Stimulated activated CD4-positive, alpha-beta T cell treated with anti-CD3 and anti-CD28 coated beads, TNF-alpha, amount 100 ng/mL, for 48 hours (primary cell): ENCODE measurements at places on chromosomes 13 and 19.
A peak's percentile ranks its signal among the peaks of the same experiment; 100 is the strongest.

- DNase-seq, result peak; percentile 35
Observed at GRCh38 chr19:40466219-40466984, 399 bp upstream of the SPTBN4 start.

GRCh38 chr13:57629391-57629804 lies 2.1 kb upstream of the PCDH17 start:
- DNase-seq, result no peak

GRCh38 chr19:5881543-5882299 lies 11.4 kb upstream of the FUT5 start:
- no peak for DNase-seq

GRCh38 chr19:31297991-31298390 lies 51.2 kb downstream of the TSHZ3 start:
- DNase-seq, result no peak

- no peak for DNase-seq
Observed at GRCh38 chr19:13718733-13719132, 45.6 kb upstream of the MRI1 start.

DNA sequence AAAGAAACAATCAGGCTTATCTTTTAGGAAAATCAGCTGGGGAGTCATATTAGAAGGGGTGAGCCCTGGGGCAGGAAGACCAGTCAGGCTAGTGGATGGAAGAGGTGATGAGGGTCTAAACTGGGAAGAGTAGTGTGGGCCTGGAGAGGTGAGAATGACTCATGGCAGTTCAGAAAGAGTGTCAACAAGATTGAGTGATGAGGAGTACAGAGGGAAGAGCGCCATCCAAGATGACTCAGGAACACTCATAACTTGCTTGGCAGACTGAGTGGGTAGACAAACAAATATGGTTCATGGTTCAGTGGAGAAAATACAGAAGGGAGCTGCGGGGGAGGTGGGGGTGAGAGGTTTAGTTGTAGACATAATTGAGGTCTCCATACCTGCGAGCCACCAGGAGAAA lies 17.3 kb upstream of the CLDN10 start:
- no peak for DNase-seq

GRCh38 chr13:109816808-109817203 lies 30.4 kb upstream of the IRS2 start:
- DNase-seq, result no peak

- DNase-seq, result no peak
Observed at GRCh38 chr13:114211446-114212157, 23.1 kb upstream of the CDC16 start.

- DNase-seq, result no peak
Observed at GRCh38 chr13:30002577-30002976, 152.2 kb upstream of the UBL3 start.

DNA sequence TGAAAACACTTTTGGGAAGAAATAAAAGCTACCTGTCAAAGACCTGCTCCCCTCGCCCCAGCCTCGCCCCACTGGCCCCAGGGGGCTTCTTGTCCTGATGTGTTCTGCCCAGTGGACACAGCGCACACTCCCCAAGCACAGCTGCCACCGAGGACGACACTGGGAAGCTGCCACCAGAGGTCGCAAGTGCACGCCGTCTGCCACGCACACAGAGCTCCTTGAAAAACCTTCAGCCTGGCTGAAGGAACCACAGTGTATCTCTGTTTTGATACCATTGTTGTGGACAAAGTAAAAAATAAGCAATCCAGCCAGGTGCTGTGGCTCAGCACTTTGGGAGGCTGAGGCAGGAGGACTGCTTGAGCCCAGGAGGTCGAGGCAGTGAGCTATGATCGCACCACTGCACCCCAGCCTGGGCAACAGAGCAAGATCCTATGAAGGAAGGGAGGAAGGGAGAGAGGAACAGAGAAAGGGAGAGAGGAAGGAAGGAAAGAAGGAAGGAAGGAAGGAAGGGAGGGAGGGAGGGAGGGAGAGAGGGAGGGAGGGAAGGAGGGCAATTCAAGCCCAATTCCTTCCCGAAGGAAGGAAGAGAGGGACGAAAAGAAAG lies 57.3 kb downstream of the CEBPG start:
- peak; percentile 41 for DNase-seq

DNA sequence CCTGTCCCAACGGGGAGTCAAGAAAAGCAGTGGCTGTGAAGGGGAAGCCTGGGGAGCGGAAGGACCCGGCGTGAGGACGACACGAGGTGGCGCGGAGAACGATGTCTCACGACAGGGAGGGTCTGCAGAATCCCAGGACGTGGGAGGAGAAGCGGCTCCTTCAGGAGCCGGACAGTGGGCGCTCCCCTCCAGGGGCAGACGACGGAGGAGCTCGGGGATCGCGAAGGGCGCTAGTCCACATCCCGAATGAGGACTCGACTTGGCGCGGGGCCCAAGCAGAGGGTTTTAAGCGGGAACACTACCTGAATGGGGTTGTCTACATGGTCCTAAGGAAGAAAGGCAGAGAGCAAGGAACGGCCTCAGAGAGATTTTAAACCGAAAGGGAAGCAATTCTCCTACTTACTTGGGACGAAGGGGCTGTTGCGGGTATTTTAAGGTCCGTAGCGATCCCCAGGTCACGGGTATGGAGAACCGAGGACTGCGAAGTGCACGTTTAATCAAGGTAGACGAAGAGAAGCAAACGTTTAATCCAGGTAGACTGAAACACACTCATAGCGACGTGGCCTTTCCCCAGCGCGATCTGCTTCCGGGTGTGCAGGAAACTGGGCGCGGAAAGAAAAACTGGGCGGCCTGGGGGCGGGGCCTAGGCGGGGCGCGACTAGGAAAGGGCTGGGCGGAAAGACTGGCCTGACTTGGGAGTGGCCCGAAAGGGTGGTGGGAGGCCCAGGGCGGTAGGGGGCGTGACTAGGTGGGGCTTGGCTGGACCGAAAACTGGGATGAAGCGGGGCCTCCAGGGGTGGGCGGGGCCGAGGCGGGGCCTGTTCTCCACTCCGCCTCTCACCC lies at the start of gene ZNF841:
Gene ZNF841 (minus strand): TSS at position 594 of the 843 bp plus-strand sequence. CDS start 10,964 bp downstream, outside the sequence.
- peak; percentile 88 for DNase-seq

DNA sequence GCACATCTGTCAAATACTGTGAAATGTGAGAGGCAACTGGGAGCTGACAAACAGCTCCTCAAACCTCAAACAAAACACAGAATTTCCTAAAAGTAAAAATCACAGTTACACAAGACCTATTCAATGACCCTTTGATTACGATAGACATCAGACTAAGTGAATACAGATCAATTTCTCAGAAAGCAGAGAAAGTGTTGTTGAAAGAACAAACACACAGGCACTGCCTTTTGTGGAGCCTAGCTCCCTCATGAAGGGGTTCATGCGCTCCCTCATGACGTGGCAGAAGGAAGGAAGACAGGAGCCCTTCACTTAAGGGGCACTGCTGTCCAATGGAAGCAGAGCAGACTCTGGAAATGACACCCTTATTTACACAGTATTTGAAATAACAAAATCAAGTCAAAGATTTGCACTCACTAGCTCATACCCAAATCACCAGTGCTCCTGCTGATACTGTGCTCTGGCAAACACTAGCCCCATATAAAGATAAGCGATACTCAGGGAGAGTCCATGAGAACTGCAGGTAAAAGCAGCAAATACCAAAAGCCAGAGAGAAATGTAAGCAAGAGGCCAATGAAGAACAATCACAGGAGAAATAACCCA lies 144.9 kb downstream of the KLF12 start:
- DNase-seq, result no peak

- DNase-seq, result no peak
Observed at GRCh38 chr19:55103190-55103589, 14.2 kb downstream of the PPP1R12C start.

- no peak for DNase-seq
Observed at GRCh38 chr13:80924596-80924995, 583.7 kb upstream of the SPRY2 start.

- DNase-seq, result peak; percentile 82
Observed at GRCh38 chr19:38729653-38730469, 14.4 kb downstream of the CAPN12 start.

- DNase-seq, result no peak
Observed at GRCh38 chr13:42119041-42119440, 70.6 kb downstream of the DGKH start.

DNA sequence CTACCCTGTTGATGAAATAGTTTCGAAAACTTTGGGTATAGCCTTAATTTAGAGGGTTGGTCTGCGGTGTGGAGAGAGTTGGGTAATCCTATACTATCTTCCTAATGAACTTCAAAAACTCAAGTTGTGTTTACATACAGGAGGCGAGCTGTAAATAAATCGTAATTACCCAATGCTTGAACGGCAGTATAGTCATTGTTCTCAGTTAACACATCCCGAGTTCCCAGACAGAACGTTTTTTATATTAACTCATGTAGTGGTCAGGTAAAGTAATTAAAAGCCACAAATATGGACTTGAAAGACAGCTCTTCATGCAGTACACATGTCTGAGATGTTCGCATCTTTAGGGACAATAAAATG lies 1.5 kb downstream of the PDS5B start:
- DNase-seq, result no peak

- DNase-seq, result no peak
Observed at GRCh38 chr19:16036397-16036925, 39.8 kb upstream of the TPM4 start.

GRCh38 chr19:867301-867793 lies 7.9 kb downstream of the CFD start:
- no peak for DNase-seq

GRCh38 chr13:77430377-77430951 lies 103.6 kb upstream of the MYCBP2 start:
- no peak for DNase-seq

- DNase-seq, result no peak
Observed at GRCh38 chr13:109667807-109668291, 118.5 kb downstream of the IRS2 start.

DNA sequence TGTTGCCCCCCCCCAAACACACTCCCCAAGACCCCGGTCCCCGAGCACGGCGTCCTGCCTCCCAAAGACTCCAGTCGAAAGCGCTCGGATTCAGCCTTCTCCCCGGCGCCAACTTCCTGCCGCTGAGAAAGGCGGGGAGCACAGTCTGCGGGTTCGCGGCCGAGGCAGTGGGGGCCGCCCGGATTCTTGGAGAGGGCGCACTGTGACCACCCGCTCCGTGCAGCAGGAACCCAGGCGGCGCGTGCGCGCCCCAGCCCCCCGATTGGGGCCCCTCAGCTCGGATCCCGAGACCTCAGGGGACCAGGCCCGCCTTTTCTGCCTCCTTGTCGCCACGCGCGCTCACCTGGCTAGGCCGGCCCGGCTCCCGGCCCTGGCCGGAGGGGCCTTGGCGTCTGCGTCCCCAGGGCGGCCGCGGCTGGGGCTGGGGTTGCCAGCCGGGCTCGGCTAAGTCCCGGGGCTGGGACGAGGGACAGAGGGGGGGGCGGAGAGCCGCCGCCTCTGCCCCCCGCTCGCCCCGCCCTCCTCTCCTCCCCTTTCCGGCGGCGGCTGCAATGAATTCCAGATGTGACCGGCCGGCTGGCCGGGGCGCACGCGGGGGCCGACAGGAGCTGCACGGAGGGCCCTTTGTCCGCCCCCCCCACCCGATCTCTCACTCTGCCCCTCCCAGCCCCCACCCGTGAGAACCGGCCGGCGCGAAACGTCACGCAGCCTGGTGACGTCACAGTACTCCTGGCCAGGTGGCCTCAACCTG lies at the start of gene S1PR2:
Gene S1PR2 (minus strand): TSS at position 471 of the 751 bp plus-strand sequence. CDS start 6,426 bp downstream, outside the sequence.
- peak; percentile 36 for DNase-seq

- DNase-seq, result no peak
Observed at GRCh38 chr13:21997726-21998125, 326.9 kb downstream of the FGF9 start.

DNA sequence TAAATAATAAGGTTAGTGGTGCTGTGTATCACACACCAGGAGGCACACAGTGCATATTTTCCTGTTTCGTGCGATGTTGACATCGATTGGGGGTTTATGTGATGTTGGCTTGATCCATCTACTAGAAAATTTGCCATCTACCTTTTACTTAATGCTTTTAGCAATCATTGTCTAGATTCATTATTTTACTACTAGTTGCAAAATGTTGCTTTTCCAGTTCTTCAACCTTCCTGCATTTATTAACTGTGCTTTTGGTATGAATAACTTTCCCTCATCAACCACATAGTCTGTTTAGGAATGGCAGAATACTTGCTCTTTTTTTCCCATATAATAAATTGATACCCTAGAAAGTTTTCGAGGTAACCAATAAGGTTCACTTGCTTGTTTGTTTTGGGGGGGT lies 17.5 kb downstream of the C13orf42 start:
- DNase-seq, result no peak

- no peak for DNase-seq
Observed at GRCh38 chr13:106151056-106151699, 384.3 kb downstream of the EFNB2 start.

- no peak for DNase-seq
Observed at GRCh38 chr19:56810260-56810659, 30.3 kb downstream of the PEG3 start.

DNA sequence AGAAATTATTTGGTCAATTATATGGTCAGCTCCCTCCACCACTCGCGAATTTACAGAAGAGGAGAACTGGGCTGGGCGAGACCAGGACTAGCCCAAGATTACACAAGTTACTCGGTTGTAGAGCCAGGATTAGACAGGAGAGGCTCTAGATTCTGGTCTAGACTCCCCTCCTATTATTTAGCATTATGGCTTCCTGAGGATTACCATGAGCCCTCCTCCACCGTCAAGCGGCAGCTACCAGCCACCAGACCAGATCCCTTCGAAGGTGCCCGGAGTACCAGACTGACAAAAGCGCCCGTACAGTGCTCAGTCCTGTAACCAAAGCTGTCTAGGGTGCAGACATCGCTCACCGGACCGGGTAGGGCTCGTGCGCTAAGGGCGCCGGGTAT lies 497 bp upstream of the MLNR start:
- no peak for DNase-seq

DNA sequence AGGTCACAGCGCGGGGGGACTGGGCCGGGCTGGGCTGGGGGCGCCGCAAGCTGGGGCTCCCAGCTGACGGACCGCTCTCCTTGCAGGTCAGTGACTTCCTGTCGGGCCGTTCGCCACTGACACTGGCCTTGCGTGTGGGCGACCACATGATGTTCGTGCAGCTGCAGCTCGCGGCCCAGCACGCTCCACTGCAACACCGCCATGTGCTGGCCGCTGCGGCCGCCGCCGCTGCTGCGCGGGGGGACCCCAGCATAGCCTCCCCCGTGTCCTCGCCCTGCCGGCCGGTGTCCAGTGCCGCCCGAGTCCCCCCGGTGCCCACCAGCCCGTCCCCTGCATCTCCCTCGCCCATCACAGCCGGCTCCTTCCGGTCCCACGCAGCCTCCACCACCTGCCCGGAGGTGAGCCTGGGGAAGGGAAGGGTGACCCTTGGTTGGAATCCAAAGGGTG lies 5.7 kb downstream of the MIDN start:
- no peak for DNase-seq

GRCh38 chr19:2332341-2333026 lies 4.0 kb downstream of the SPPL2B start:
- DNase-seq, result no peak

DNA sequence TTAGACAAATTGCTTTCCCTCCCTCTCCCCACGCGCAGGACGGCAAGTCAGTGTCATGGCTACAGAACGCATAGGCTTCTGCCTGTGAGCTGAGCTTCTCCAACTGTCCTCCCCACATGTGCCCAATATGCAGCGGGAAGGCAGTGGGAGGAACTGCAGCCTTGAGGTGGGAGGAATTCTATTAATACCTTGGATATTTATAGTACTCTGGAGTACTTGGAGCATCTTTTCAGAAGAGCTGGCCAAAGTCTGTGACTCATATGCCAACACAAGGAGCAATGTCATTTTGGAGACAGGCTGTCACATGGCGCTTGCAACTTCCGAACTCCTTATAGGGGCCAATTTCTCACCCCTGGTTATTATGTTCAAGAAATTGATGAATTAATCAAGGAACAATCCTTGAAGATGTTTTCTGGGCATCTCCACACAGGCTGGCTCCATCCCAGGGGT lies 245.0 kb upstream of the SERP2 start:
- no peak for DNase-seq

- DNase-seq, result no peak
Observed at GRCh38 chr13:98591721-98592361, 14.9 kb upstream of the STK24 start.

GRCh38 chr13:90445179-90445578 lies 902.3 kb upstream of the MIR17HG start:
- DNase-seq, result no peak
